ENCODE measurements at places on chromosomes 5 and 9.

DNA sequence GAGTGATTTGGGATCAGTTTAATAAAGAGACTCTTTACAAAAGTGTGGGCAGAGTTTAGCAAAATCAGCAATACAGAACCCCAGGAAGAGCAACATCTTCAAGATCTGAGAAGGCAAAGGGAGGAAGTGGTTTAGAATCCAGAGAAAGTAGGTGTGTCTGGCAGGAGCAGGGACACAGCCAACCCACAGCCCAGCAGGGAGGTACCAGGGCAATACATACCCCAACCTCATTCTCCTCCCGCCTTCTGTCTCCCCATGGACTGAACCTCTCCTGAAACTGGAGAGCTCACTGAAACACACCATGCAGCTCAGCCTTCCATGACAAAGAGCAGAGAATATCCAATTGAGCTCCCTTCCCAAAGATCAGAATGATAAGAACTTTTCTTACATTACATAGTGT, 283.4 kb downstream of the PRELID2 start:
- no peak for DNase-seq

GRCh38 chr9:77455312-77455927, 192.7 kb downstream of the GNA14 start:
- DNase-seq, result no peak

DNA sequence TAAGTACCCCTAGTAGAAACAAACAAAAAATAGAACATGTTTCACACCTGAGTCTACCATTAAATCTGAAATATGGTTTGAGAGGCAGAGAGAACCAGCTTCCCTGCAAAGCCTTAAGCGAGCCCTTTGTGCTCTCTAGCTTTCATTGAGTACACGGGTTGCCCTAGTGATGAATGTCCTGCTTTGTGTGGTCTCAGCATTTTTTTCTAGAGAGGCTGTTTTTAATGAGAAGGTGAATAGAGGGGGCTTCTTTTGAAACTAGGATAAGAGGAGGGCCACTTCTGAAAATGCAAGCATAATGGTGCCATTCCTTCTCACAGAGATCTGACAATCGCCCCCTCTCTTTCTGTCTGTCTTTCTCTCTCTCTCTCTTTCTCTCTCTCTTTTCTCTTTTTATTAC, 131.3 kb downstream of the MACIR start:
- DNase-seq, result no peak

DNA sequence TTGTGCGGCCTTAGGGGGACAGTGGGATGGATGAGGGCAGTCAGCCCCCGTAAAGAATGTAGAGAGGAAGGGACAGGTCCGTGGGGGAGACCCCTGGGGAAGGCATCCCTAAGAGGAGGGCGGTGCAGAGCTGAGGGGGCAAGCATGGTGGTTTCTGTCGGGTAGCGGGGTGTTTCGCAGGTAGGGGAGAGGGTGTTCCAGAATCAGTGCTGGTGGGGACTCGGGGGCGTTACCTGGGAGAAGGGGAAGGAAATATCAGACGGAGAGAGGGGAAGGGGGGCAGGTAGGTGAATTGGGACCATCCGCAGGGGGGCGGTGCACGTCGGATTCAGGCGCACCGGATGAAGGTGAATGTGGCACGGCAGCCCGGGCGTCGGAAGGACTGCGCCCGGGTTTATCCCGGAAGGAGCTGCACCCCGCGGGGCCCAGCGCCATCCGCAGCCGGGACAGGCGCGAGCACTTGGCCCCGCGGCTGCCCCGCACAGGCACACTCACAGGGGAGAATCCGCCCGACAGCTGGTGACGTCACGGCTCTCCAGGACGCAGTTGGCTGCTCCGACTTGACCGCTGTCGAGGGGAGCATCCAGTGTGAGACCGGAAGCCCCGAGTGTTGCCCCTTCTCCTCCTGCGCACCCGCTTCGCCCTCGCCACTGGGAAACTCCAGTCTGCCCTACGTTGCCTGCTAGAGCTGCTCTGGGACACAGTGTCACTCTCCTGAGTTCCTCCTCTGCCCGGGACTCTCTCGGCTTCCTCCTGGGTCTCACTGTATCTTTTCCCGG, 1.3 kb downstream of the CD72 start:
- DNase-seq, result peak; percentile 89

DNA sequence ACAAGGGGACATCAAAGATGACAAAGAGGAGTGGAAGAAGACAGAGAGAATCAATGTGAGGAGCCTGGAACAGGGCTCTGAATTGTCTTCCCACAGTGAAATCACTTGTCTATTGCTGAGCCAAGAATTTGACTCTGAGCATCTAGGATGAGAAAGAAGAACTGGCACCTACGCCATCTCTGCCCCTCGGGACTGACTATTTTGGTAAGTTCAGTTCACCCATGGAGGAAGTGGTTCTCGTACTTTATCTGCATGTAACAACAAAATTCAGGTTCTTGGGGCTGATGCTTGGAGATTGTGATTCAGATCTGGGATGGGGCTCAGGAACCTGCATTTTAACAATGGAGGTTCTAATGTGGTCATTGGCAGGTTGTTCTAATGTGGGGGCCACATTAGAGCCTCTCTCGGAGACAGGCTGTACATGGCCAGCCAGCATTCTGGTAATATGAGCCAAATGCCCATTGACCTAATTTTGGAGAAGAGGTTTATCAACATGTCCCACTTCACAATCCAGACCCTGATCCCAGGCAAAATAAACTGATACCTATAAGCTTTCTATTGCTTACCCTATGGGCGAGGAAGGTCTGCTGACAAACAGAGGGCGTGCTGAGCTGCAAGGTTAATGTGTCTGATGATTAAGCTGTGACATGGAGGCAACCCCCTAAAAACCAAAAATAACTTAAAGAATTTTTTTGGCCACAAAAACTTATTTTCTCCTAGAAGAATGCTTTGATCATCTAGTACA, 2.7 kb upstream of the IL12B start:
- DNase-seq, result no peak

GRCh38 chr5:180825768-180826525, 23.3 kb upstream of the MGAT1 start:
- DNase-seq, result no peak

DNA sequence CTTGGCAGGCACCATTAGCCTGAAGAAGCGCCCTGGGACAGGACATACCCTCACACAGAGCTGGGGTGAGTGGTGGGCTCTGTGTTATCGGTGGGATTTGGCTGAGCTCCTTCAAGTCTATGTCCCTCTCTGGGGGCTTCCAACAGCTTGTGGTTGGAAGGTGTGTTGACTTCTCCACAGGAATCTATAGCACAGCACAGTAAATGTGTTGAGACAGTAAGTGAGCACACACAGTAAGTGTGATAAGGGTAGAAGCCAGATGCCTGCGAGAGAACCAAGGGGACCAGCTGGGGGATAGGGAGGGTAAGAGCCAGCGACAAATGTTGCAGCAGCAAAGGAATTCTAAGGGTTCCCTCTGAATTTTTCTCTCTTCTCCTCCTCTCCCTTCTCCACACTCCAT, 448.0 kb downstream of the KDM4C start:
- DNase-seq, result no peak

DNA sequence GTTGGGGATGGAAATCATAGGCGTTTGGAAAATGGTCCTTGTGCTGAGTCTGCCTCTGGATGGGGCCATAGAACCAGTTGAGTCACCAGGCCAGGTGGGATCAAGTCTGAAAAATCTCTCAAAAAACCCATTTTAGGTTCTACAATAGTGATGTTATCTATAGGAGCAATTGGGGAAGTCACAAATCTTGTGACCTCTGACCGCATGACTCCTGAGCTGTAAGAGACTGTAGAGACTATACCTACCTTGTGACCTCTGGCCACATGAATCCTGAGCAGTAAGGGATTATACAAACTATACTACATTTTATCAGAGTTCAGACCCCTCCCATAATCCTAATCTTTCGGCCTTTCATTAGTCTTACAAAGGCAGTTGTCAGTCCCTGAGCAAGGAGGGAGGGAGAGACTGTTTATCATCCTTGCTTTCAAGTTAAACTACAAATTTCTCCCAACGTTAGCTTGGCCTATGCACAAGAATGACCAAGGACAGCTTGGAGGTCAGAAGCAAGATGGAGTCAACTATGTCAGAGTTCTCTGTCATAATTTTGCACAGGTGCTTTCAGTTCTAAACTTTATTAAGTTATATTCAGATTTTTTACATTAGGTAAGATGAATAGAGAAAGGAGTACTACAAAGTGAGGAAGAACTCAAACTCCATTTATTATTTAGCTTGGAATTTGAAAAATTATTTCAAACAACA, 11.5 kb upstream of the JMY start:
- DNase-seq, result no peak

DNA sequence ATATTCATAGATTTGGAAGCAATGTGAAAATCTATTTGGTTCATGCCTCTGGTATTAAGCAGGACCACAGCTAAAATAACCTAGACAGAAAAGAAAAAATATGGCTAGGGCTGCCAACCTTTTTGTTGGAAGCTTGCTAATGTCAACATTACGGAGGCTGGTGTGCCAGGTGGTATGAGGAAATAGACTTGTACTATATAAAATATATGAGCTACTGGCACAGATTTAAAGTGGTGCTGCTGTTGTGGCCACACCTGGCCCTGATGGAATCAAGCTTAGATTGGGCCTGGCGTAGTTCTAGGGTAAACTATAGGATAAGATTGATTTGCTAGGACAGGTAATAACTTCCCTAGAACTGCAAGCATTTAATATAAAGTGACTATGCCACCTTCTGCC, 10.6 kb upstream of the PARP8 start:
- no peak for DNase-seq
